ENCODE measurements at places on chromosomes 16 and 17. TPM values are rescaled to one million over a fixed set of nuclear protein-coding genes. Genes with fewer than 3 reads are reported as not detected.

The CPHXL2 gene
- total RNA-seq, result not detected

The MAP2K6 gene
- 28.0 TPM for total RNA-seq

The RSKR gene
- total RNA-seq, result 5.7 TPM

The CYGB gene
- total RNA-seq, result 50.7 TPM

The KRTAP4-9 gene
- not detected for total RNA-seq

The SPNS2 gene
- total RNA-seq, result 22.3 TPM

The DHRS7C gene
- total RNA-seq, result not detected

The MYO1D gene
- total RNA-seq, result 49.6 TPM

The CHTF8 gene
- total RNA-seq, result 99.0 TPM

The CHCT1 gene
- not detected for total RNA-seq

The ATP2C2 gene
- not detected for total RNA-seq

The LPO gene
- total RNA-seq, result not detected

Data from tibial nerve (tissue), 4 donors.